Cerebellar nuclear complex (tissue), 1 donor: ENCODE measurements at places on chromosomes 16 and 17.

DNA sequence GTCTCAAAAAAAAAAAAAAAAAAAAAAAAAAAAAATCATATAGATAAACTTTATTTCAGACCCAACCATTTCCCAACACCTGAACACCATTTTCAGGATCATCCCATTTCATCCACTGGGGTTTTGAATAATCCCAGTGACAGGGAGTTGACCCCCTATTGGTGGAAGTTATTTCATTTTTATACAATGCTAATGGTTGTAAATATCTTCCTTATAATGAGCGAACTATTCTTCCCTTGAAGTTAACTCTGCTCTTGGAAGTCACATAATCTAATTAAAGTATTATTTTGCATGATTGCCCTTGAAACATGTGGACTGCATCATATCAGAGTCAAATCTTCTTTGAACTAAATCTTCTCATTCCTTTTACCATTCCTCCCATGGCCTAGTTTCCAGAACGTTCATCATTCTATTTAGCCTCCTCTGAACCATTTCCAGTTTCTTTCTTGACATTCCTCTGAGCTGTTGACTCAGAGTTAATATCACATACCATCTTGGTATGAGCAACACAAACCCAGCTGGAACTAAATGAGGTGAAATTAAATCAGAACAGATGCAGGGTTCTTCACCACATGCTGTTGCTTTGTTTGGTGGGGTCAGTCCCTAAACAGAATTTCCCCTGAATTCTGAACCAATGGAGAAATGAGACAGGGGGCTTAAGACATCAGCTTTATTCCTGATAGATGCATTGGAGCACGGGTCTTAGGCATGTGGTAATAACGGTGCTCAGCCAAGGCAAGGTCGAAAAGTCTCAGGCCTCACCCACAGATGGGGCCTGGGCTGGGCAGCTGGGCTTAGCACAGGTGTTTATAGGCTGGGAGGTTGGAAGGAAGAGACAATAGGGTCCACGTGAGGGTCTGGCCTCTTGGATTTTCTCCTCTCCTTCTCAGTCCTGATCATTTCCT is 8.9 kb downstream of the HSD17B2 start:
- no peak for DNase-seq

DNA sequence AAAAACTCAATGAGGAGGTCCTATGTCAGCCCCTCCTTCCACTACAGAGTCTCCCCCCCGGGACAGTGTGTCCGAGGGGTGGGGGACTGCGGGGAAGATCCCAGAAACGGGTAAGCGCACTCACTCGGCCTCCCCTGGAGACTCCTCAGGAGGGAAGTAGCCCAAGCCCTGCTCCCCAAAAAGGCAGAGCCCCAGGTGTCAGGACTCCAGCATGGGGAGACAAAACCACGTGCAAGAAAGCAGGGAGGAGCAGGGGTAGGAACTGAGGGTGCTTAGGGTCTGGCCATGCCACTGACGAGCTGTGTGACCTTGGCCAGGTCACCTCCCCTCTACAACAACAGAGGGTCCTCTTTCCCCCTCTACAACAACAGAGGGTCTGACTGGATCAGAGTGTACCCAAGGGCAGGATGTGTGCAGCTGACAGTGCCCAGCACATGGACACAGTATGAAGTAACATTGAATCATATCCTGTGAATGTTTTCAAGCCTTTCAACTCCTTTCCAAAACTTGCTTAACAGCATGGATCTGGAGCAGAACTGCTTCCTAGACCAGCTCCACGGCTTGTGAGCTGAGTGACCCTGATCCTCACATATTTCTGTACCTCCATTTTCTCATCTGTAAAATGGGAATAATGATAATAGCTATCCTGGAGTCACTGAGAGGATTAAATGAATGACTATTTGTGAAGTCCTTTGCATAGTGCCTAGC is 2.1 kb upstream of the NAGS start:
- DNase-seq = no peak

- DNase-seq = no peak
Measured at GRCh38 chr16:14445937-14446715, 183.9 kb downstream of the PARN start.

DNA sequence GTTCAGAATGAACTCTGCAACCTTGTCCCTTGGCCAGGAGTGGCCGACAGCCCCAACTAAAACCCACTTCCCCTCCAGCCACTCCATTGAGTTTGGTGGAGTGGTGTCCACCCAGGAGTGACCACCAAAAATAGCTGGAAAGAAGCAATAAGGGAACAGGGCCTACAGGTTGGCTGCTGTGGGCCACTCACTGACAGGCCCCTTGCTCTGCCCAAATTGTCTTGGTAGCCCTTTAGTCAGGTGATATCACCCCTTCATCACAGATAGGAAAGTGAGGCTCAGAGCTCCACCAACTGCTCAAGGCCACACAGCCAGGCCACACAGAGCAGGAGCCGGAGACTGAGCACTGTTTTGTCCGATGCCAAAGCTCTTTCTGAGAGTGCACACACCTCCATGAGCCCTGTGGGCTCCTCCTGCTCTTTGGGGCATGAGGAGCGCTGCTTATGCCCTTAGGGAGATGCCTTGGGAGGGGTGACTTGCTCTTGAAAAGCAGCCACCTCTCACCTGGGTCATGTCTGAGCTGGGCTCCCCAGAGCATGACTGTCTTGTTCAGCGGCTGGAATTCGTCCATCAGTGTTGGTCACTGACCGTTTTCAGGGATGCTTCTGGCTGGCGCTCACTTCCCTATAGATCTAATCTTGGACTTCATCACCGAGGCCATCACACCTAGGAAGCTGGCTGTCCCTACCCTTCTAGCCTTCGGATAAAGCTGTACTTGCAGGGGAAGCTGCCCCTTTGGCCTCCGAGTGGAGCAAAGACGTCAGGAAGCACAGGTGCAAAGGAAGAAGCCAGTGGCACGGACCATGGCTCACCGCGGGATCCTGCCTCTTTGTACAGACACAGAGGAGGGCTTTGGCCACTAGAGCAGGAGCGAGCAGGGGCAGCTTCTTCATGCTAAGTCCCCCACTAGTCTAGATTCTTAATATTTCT is 186.0 kb upstream of the ZNF469 start:
- DNase-seq = no peak

DNA sequence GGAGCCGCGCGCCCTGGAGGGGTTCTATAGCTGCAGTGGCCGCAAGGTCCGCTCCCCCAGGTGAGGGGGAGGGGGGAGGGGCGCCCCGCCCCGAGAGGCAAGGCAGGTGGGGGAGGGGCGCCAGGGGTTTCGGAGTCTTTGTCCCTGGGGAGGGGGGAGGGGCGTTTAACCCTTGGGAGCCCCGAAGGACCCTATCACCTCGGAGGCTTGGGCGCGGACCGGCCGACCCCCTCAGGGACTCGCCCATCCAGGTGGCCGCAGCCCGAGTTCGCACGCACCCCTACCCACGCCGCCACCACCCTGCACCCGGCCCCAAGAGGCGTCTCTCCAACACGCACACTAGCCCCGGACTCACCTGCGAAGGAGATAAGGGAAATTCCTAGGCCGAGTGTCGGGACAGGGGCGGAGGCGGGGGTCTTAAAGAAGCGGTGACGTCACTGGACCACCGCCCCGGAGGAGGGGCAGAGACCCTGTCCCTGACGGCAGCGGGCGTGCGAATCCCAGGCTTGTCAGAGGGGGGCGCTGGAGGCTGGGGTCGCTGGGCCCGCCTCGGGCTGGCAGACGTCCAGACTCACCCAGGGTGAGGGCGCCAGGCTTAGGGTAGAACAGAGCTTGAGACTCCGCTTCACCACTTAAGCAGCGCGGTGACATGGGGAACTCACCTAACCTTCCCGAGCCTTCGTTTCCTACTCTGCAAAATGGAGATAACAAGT is at the start of gene CLDN6:
Gene CLDN6, minus strand, starts transcription at position 390 of the 713 bp plus-strand sequence. CDS start 2,162 bp downstream, outside the sequence.
- DNase-seq = no peak

- DNase-seq = no peak
Measured at GRCh38 chr16:82113741-82114140, 56.3 kb downstream of the MPHOSPH6 start.

GRCh38 chr16:65867276-65867960 is 499.1 kb upstream of the CDH5 start:
- no peak for DNase-seq

- DNase-seq = no peak
Measured at GRCh38 chr17:21689604-21690003, 2.7 kb upstream of the KCNJ18 start.

DNA sequence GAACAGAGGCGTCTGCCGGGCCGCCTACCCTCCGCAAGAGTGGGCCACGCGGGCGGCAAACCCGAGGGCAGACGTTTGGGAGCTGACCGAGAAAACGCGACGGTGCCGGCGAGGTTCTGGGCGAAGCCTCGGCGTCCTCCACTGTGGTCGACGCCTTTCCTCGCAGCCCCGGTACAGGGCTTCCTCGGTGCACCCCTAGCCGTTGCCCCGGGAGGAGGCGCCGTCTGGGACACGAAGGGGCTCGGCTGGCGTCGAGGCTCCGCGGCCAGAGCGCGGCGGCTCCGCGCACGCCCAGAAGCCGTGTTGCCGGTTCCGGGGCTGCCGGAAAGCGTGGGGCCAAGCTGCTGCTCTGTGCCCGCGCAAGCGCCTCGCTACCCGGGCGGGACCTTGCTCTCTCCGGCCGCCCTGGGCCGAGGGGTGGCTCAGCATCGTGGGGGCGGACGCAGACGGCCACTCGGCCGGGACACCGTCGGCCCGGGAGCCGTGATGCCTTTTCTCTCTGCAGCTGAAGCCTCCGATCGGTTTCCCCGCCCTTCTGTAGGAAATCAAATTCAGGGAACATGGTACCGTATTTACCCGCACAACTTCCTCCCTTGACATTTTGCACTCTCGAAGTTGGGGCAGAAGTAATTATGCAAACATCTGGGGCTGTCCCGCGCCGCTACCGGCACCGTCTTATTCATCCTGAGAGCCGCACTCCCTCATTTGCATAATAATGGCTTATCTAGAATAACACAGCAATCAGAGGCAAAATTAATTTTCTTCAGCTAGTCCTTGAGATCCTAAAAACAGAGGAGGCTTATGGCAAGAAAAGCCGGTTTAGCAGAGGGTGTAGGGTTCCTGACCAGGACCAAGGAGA is 7.3 kb upstream of the CBX8 start:
- no peak for DNase-seq

DNA sequence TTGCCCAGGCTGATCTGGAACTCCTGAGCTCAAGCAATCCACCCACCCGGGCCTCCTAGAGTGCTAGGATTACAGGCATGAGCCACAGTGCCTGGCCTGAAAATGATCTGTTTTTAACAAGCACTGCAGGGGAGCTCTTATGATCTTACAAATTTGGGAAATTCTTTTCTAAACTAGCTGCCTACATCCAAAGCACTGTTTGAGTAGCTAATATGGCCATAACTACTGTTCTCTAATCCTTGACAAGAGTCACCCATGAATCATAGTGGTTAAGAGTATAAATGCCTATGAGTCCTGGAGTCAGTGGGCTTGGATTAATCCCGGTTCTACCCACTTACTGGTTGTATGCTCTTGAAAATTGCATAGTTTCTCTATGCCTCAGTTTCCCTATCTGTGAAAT is 1.4 kb upstream of the CPPED1 start:
- no peak for DNase-seq

DNA sequence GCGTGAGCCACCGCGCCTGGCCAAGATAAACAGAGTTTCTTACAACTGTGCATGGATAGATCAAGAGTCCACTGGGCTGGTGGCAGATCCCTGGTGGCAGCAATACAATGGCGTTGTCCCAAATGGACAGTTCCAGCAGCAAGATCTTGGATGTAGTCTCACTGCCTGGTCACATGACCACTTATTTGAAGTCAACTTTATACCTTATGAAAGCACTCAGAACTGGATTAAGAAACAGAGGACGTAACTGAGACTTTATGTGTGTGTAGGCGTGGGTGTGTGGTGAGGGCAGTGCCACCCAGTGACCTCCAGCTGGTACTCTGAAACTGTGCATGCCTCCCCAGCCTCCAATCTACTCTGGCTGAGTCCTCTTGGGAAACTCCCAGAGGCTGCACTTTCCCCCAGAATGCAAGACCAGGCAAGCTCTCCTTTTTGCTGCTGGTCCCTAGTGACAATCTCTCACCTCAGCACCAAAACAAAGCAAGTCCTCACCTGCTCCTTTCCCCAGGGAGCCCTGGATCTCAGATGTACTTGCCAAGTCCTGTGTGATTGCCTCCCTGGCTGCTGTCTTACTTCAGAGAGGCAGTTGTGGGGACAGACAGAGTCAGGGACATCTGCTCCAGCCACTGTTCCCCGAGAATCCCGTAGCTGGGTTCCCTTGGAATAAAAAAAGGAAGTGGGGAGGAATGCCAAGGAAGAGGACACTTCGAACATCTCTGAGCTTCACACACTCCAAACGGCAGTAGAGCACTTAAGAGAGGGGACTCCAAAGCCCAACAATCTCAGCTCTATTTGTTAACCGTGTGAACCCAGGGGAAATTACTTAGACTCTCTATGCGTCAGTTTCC is 11.7 kb upstream of the ST6GALNAC2 start:
- DNase-seq = no peak

GRCh38 chr17:4301066-4301465 is 37.3 kb upstream of the ANKFY1 start:
- DNase-seq = no peak

DNA sequence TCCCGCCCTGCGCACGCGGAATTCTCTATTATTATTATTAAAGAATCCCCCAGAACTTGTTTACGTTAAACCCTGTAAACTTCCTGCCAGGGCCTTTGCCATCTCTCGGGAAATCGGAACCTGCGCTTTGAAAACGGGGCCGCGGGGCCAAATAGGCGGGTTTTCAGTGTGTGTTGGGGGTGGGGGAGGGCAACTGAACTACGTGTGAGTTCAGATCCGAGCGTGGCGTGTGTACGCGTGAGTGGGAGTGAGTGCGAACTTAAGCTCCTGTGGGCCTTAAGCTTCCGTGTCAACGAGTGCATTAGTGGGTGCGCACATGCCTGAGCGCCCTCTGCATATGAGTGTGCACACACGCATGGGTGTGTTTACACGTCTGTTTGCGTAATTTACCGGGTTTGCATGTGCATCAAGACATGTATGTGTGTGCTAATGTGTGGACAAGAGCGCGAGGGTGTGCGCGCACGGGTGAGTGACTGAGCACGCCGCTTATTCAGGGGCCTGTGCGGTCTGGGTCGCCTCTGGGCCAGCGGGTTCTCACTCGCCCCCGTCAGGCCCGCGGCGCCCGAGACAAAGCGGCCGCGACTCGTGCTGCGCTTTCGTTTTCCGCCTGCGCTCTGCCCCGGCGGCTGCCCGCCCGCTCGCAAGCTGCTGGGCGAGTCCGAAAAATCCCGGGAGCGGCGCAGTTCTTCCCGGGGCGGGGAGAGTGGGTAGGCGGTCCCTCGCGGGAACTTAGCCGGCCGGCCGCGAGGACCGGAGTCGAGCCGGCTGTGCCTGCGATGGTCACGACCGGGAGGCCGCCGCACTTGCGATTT is 1.2 kb upstream of the FOXF1 start:
- DNase-seq = no peak

GRCh38 chr17:61251939-61252865 is 147.4 kb upstream of the TBX2 start:
- no peak for DNase-seq
